ENCODE measurements at places on chromosomes 1 and 21. TPM values are rescaled to one million over a fixed set of nuclear protein-coding genes. Genes with fewer than 3 reads are reported as not detected.

ADGRB2 gene
- total RNA-seq: 202 TPM

PBX1 gene
- 151 TPM for total RNA-seq

ZZZ3 gene
- 69.9 TPM for total RNA-seq

PPIAL4G gene
- total RNA-seq: 0.53 TPM

KRTAP19-3 gene
- total RNA-seq: not detected

All from dorsolateral prefrontal cortex (tissue), 122 donors.